Activated CD4-positive, alpha-beta T cell treated with anti-CD3 and anti-CD28 coated beads, Interleukin-2, amount 50 U/mL, for 16 hours (primary cell): ENCODE measurements at places on chromosomes 16 and 17.

- DNase-seq: no peak
These were observed at the start of gene PRSS53 for GRCh38 chr16:31088459-31089183. TSS of gene PRSS53 (minus strand) at chr16:31088943. CDS start at chr16:31088809, 134 bp downstream.

DNA sequence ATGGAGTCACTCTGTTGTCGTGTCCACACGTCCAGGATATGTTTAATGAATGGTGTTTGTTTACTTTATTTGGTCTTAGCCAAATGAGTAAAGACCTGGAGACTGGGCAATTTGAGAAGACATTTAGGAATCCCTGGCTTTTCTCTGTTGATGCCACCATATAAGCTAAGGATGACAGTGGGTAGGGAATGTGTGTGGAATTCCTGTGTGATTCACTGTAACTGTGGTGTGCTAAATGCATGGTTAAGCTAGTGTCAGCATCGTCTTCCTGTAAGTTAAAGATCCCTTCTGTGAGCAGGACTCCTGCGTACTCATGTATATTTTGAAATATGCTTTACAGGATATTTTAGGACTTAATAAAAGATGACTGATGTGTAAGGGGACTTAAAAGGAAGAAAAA, 26.4 kb downstream of the GOSR1 start:
- DNase-seq: no peak

DNA sequence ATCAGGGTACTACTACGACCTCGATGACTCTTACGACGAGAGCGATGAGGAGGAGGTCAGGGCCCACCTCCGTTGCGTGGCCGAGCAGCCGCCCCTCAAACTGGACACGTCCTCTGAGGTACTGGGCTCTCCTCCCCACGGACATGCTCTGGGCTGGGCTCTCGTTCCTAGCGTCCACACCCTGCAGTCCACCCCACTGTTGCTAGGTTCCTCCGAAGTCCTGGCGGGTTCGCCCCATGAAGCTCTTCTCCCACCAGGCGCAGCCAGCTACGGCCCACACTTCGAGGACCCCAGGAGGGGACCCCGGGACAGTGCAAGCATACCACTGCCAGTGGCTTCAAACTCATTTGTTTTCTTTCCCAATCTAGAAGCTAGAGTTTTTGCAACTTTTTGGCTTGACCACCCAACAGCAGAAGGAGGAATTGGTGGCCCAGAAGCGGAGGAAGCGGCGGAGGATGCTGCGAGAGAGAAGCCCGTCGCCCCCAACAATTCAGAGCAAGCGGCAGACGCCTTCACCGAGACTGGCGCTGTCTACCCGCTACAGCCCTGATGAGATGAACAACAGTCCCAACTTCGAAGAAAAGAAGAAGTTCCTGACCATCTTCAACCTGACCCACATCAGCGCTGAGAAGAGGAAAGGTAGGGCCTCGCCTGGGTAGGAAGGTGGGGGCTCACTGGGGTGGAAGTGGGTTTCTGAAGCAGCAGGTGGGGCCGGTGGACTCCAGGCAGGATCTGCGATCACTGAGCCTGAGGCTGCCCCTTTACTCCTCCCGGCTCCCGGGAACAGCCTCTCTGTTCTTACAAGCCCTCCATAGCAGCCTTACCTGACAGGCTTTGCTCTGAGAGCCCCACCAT, 25.6 kb downstream of the GINS2 start:
- no peak for DNase-seq

- no peak for DNase-seq
These were observed 741 bp upstream of the GRB2 start for GRCh38 chr17:75406222-75406615.

DNA sequence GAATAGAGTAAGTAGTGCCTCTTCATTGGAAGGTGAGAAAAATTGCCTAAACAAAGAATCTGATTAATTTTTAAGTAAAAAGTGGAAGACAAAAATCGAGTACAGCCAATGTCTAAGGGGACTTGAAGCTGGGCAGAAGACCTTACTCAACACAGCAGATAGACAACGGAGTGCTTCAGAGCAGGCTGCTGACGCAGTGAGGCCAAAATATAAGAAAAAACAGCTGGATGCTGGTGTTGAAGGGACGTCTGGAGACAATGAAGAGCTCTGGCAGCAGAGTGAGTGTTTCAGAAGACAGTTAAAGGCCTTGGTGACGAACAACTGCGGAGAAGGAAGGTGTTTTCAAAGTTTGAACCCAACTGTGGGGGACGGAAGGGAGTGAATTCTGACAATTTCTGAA, 169.8 kb downstream of the MRTFB start:
- DNase-seq: no peak

DNA sequence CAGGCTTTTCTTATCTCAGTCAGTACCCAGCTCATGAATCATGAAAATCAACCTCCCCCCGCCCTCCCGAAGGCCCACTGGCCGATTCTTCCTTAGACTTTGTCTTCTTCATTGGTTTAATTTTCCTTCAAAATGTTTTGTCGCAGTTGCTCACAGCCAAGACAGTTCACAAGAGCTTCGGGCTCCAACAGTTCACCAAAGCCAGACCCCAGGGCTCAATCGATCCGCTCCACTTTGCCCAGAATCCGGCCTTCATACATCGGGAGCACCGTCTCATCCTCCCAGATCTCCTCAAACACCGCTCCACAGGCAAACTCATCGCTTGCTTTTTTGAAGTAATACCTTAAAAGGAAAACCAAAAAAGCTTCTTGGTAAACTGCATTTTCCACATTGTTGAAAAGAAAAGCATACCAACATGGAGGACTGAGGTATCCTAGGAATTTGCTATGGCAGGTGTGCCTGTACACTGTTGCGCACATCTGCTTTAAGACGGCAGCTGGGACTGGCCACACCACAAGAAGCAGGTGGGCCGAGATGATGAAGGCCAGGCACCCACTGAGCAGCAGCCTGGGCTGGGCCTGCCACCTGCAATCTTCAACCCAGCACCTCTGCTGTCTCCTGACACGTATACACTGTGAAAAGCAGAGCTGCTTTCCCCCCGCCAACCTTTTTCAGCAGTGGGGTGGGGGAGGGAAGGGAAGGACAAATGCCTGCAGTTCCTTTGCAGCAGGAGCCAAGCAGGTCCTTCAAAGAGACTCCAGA, 31.5 kb downstream of the AXIN2 start:
- no peak for DNase-seq

GRCh38 chr16:56424404-56424764, 961 bp downstream of the AMFR start:
- DNase-seq: no peak

DNA sequence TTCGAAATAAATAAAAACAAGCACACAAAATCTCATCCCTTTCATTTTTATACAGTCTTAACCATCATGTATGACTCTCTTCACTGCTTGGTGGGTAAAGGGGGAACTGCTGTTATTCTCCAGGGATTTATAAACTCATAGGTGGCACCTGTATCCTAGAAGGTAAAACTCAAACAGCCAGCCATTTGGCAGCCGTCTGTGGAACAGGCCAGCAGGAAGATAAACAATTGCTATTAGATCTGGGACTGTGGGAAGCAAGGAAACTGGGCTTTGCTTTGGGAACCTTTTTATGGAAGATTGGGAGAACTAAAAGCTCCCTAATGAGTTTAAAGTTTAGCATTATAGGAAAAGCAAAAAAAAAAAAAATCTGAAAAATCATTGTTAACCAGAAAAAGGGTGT, 126.0 kb downstream of the TANGO6 start:
- DNase-seq: no peak

- DNase-seq: no peak
These were observed 239.3 kb upstream of the EEF2KMT start for GRCh38 chr16:5336941-5337340.

GRCh38 chr17:71919186-71919585, 201.6 kb upstream of the SOX9 start:
- DNase-seq: no peak

- no peak for DNase-seq
These were observed 272.2 kb downstream of the CDH8 start for GRCh38 chr16:61763991-61764390.

- DNase-seq: no peak
These were observed 22.6 kb downstream of the ZFHX3 start for GRCh38 chr16:73025151-73025855.

DNA sequence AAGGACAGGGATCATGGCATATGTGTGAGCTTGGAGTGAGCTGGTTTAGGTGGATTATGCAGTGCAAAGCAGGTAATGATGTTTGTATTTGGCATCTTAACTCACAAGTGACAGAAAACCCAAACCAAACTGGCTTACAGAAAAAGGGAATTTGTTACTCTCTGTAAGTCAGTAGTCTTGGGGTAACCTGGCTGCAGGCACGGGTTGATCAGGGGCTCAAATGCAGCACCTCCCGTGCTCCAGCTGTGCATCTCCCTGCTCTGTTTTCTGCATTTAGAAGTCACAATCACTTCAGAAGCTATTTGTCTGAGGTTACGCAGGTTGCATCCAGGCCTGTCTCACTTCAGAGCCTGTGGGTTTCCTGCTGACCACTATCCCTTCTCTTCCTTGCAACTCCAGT, 354.3 kb downstream of the CPPED1 start:
- DNase-seq: no peak

DNA sequence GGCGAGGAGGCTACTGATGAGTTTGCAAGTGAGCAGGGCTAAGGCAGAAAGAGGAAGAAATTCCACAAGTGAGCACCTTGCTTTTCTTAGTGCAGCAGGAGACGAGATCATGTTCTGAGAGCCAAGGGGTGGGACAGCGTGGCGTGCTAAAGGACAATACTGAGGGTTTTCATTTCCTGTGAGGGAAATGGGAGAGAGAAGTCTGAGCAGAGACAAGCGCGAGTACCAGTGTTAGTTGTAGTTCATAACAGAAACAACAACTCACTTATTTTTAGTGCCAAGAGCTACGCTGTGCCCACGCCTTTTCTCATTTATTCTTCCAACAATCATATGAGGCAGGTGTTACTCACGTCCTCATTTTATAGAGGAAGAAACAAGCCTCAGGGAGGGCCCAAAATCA, 2.3 kb downstream of the SPACA3 start:
- no peak for DNase-seq

DNA sequence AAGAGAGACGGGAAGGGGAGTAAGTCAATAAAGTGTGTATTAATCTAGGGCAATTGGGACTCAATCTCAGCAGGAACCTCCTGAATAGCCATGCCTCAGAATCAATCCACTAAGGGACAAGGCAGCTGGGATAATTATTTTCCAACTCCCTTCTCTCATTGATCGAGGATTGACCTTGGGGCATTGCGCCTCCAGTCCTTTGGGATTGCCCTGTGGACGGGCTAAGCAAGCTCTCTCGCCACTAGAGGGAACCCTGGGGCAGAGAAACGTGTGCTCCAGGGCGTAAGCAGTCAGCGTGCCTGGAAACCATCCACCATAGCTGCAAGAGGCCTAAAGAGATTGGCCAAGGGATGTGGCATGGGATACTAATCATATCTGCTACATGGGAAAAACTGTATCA, 53.9 kb upstream of the ERCC4 start:
- peak; percentile 54 for DNase-seq

- DNase-seq: peak; percentile 50
These were observed 2.0 kb downstream of the HOXB8 start for GRCh38 chr17:48612854-48613691.

DNA sequence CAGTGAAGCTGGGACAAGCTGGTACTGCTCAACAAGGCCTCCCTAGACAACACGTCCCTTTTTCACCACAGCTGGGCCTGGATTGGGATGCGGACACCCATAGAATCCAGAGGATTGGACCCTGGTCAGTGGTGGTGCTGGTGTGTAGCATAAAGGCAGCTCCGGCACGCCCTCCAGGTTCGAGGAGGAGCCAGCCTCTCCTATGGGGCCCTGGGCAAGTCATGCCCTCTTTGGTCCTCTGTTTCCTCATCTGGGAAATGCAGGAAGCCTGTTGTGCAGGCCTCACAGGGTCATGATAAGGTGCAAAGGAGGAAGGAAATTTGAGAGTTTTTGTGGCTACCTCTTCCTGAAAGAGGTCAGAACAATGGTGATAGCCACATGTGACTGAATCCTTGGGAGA, 1741.7 kb downstream of the TP53TG3F start:
- DNase-seq: no peak

DNA sequence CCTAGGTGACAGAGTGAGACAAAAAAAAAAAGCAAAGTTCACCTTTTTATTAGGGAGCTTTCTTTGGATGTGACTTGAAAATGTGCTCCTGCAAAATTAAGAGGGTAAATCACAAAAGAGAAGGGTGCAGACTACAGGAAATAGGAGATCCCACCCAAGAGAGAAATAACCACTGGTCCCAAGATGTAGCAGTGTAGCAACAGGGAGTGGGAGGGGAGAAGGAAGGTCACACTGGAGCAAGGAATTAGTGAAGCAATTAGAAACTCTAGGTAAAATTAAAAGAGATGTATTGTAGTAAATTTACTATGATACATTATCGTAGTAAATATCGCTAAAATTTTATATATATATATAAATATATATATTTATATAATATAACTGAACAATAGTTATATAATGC, 12.3 kb upstream of the SPN start:
- no peak for DNase-seq

GRCh38 chr17:12627177-12627629, 38.5 kb upstream of the MYOCD start:
- no peak for DNase-seq

DNA sequence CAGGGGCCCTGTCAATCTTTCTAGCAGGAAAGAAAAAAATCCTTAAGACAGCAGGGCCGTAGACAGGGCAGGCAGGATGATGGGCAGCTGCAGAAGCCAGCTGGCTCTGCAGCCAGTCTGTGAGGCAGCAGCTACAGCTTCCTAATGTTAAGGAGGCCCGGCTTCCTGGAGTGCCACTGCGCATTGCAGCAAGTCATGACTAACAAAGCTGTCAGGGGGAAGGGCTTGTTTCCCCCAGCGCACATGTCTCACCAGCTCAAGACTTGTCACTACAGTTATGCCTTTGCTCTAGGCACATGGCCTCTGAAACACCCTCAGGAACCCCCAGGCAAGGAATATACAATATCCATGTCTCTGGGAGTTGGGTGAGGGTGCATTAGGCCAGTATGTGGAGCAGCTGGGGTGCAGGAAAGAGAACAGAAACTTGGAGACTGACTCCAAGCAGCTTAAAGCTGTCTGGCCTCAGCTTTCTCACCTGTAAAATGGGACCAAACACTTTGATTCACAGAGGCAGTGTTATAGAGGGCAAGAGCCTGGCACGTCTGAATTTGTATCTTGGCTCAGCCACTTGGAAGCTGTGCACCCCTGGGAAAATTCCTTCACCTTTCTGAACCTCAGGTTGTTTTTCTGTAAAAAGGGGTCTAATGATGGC, 220.0 kb downstream of the HAPSTR1 start:
- DNase-seq: no peak

DNA sequence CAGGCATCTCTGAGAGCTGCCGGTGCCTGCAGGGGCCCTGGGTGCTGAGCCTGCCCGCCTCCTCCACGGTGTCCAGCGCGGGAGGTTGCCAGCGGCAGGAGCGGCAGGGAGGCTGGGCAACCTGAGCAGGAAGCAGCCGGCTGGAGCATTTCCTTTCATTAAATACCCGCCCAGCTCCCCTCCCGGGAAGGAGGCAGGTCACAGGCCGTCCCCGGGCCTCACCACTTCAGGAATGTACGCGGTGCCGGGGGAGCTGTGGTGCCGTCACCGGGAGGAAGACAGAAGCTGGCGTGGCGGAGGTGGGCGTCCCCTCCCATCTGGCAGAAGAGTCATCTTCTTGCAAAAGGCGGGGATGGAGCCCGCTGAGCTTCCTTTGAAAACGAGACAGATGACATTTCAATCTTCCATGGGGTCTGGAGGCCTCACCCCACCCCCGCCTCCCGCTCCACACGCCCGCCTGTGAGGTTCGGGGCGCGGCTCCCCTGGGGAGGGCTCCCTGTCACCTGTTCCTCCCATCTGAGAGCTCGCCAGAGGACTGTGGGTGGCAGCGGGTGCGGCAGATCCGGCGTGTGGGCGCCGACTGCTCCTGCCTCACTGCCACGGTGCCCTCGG, 16.0 kb downstream of the SOX8 start:
- DNase-seq: peak; percentile 9
